ENCODE measurements at places on chromosomes 6 and 20.

GRCh38 chr6:4774296-4774695 is 1.9 kb upstream of the CDYL start:
- DNase-seq = no peak

DNA sequence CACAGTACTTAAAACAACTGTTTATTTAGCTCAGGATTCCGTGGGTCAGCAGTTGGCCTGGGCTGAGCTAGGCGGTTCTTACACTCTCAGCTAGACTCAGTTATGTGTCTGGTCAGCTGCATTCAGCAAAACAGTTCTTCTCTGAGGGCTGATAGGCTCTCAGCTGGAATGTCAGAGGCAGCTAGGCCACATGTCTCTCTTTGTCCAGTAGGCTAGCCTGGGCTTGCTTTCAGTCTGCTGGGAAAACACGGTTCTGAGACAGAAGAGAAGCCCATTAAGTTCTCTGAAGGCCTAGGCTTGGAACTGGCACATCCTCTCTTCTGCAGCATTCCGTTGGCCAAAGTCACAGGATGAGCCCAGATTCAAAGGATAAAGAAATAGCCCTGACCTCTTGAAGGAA is 65.6 kb downstream of the TULP4 start:
- no peak for DNase-seq

- no peak for DNase-seq
Measured at GRCh38 chr6:9540534-9541126, 874.2 kb downstream of the TFAP2A start.

DNA sequence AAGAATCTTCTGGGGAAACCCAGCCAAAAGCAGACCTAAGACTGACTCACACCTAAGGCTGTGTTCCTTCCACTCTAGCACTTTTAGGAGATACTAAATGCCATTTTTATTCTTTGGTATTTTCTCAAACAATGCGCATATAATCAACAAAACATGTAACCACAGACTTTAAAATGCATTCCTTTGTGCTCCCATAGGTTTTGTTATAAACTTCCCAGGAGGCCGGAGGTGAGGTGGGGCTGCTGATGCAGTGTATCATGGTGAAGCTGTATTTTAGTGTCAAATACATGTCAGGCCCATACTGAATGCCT is 155.2 kb downstream of the BTBD3 start:
- DNase-seq = no peak

DNA sequence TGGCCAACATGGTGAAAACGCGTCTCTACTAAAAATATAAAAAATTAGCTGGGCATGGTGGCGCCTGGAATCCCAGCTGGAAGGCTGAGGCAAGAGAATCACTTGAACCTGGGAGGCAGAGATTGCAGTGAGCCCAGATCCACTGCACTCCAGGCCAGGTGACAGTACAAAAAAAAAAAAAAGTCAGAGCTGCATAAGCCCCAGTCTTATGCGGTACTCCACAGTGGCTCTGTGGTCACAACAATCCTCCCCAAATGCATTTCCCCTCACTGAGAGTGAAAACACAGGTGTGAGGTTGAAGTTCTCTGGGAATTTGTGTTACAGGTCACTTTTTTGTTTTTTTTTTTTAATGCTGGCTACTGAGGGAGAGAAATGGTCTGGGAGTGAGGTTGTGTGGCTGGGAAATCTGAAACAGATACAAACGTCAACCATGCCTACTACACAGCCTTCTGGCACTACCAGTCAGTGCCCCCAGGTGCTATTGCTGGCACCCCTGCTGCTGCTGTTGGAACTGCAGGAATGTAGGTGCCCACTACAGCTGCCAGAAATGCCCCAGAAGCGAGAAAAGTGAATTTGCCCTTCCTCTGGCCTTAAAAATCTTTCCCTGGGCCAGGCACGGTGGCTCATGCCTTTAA is 5.7 kb downstream of the MRPS26 start:
- DNase-seq = no peak

All from cortex of kidney (tissue), 1 donor.